A375 (cell line): ENCODE measurements at places on chromosomes 7 and 10. TPM values are rescaled to one million over a fixed set of nuclear protein-coding genes. Genes with fewer than 3 reads are reported as not detected.

The PSMG3 gene
- 146 and 165 TPM in 2 replicates for total RNA-seq

The ZNF425 gene
- total RNA-seq, result 0.74 and 1.1 TPM in 2 replicates

The ECD gene
- total RNA-seq, result 23.3 and 31.3 TPM in 2 replicates

The SNCG gene
- 8.7 and 10.8 TPM in 2 replicates for total RNA-seq

The PODXL gene
- total RNA-seq, result 12.0 and 12.7 TPM in 2 replicates

The COL13A1 gene
- 59.4 and 61.0 TPM in 2 replicates for total RNA-seq
